ENCODE measurements at places on chromosomes 16 and 17.

GRCh38 chr17:53894591-53894990 is 71.9 kb downstream of the KIF2B start:
- DNase-seq, result no peak

GRCh38 chr16:81997738-81998137 is 13.5 kb downstream of the SDR42E1 start:
- DNase-seq, result no peak

- no peak for DNase-seq
These were observed 14.7 kb downstream of the BCO1 start for GRCh38 chr16:81253141-81253540.

- DNase-seq, result no peak
These were observed 32.6 kb downstream of the ZNF469 start for GRCh38 chr16:88415381-88415705.

DNA sequence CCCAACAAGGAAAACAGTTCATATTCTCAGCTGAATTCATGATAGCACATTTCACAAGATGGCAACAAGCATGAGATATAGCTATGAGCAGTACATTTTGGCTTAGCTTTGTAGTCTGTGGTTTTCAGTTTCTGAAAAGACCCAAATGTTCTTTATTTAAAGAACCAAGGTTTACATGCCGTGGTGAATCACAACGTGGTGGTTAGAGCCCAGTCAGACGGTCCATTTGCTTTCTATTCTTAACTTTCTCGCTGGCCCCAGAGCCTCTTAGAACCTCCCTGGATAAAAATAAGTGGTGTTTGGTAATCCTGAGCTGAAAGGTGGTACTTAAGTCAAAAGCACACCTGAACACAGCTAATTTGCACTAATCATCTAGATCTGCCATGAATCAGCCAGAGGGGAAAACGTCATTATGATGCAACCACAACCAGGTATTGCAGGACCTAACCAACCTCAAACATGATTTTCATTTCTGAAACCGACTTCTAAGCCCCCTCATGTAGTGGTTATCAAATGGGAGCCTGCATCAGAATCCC is 18.6 kb upstream of the HAPSTR1 start:
- no peak for DNase-seq

DNA sequence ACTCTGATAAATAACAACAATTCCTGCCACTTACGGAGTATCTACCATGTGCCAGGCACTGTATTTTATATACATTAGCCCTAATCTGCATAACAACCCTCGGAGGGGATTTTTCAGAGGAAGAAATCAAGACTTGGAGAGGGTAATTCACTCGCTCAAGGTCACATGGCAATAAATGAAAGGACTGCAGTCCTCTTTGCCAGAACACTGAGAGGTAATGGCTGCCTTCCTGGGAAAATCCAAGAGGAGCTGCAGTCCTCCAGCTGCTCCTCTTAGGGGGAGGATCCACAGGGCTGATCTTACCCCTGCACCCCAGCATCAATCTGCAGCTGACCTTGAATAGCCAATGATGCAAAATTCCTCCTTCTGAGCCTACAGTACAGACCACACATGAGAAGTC is 114.1 kb upstream of the RPL38 start:
- DNase-seq, result no peak

DNA sequence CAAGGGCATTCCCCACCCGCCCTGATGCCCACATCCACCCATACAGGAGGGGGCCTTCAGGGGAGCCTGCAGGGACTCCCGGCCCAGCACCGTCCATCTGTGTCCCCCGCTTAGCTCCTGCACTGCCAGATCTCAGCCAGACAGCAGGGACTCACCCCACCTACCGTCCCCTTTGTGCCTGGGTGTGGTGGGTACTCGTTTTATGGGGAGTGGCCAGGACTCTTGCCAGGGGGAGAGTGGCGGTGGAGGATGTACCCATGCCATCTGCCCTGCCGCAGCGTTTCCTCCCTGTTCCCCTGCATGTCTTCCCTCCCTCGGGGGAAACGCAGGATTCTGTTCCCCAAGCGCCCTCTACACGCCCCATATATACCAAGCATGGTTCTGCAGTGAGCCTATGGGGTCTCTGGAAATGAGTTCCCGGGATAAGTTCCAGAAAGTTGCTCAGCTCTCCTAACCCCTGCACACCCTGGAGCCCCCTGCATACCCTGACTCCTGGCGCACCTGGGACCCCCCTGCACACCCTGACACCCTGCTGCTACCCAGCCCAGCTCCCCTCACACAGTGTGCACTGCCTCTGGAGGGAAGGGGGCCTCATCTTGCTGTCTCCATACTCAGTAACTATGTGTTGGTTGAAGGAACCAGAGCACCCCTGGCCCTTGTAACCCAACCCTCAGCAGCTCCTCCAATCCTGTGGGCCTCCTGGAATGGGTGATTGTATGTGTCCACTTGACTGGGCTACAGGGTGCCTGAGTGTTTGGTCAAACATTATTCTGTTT is 4.2 kb upstream of the MAFG start:
- DNase-seq, result no peak

DNA sequence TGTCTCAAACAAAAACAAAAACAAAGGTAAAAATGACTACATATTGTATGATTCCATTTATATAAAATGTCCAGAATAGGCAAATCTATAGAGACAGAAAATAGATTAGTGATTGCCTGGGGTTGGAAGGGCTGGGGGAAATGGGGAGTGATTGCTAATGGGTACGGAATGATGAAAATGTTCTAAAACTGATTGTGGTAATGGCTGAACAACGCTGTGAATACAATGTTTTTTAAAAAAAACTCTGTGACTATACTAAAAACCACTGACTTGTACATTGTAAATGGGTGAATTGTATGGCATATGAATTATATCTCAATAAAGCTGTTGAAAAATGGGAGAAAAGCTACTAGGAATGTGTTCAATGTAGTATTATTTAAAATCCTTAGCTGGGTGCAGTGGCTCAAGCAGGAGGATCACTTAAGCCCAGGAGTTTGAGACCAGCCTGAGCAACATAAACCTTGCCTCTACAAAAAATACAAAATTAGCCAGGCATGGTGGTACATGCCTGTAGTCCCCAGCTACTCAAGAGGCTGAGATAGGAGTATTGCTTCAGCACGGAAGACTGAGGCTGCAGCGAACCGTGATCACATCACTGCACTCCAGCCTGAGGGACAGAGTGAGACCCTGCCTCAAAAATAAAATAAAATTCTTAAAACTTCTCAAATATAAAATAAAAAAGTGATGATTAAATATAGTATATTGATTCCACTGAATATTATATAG is 47.9 kb downstream of the TOM1L2 start:
- no peak for DNase-seq

GRCh38 chr16:63312346-63312745 is 1276.1 kb upstream of the CDH8 start:
- no peak for DNase-seq

GRCh38 chr17:34533806-34534527 is 45.4 kb upstream of the TMEM132E start:
- DNase-seq, result no peak

DNA sequence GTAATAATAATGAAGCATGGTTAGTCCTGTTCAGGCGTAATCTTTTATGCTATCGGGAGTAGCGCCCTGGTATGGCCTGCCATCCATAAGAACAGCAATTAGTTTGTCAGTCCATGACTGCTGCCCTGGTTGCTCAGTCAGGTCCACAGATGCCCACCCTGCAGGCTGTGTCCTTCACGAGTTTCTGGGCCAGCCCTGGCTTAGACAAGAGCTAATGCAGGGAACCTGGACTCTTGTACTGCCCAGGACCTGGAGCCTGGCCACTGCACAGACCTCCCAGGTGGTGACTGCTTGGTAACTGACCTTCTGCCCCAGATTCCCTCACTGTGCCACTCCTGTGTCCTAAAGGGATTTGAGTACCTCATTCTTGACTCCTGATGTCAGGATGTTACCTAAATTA is 161.1 kb upstream of the NOG start:
- DNase-seq, result no peak

- DNase-seq, result no peak
These were observed 405.0 kb downstream of the WWOX start for GRCh38 chr16:78504401-78504851.

GRCh38 chr16:87784812-87785211 is 19.0 kb upstream of the KLHDC4 start:
- DNase-seq, result no peak

DNA sequence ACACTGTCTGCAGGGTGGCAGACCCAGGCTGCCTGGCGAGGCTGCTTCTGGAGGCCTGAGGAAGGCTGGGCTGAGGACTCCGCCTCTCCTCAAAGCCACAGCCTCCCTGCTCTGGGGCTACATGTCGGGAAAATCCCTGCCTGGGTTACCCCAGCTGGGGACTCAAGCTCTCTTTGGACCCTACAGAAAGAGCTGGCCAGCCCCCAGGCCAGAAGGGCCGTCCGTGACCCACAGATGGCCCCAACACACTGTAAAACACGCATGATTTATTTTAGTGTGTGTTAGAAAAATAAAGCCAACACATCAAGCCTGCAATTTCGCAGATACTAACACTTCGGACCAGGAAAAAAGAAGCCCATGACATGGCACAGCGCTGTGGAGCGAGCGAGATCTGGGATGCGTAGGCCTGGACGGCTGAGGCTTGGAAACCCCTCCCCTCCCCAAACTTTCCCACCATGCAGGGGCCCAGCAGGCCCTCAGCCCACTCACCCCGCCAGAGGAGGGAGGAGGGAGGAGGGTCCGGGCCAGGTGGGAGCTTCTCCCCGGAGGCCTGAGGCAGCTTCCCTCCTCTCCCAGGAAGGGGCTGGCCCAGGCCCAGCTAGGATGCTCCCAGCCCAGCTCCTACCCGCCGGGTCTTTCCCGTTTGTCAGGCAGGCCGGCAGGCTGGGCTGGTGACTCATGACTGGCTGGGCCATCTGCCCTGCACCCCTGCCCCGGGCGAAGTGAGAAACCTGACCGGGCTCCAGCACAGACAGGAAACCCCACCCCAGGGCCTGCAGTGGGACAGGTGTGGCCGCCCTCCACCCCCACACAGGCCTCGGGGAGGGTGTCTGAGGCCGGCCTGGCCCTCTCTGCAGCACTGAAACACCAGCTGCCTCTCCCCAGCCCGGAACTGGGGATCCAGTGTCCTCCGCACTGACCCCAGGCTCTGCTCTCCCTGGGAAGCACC is 34.1 kb upstream of the SLC38A10 start:
- DNase-seq, result no peak

- DNase-seq, result no peak
These were observed 18.4 kb upstream of the EXOC7 start for GRCh38 chr17:76121932-76122430.

DNA sequence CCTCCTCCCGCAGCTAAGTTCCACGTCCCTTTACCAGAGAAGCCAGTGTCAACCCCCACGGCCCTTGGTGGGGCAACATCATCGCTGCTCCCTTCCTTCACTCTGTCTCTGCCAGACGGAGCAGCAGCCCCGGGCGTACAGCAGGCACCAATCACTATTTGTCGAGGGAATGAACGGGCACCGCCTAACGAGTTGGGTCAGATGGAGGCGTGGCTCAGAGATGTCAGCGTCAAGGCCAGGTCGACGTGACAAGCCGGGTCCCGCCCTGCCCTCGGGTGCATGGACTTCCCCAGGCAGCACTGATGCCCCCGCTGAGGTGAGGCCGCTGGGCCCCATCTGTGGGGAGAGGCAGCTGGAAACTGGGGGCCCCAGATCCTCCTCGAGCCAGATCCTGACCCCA is 50.0 kb downstream of the CBFA2T3 start:
- DNase-seq, result no peak

GRCh38 chr16:65817799-65818198 is 548.7 kb upstream of the CDH5 start:
- no peak for DNase-seq

GRCh38 chr17:3723188-3723555 is 531 bp upstream of the HASPIN start:
- no peak for DNase-seq

DNA sequence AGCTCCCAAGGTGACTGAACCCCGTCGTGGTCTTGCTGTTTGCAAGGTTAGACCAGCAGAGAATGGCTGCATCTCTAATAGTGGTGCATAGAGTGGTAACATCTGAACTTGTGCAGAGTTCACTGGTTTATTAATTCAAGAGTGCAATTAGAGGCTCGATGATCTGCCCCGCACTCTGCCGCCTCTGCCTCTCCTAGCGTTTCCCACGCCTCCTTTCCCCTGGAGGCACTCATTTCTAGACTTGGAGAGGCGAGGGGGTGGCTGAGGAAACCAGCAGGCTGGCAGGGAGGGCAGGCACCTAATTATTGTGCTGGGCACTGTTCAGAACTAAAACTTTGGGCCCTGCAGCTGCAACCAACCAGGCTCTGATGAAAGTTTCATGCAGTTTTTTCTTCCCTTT is 363.5 kb upstream of the EEF2KMT start:
- DNase-seq, result no peak

GRCh38 chr16:53651357-53651756 is 52.3 kb downstream of the RPGRIP1L start:
- DNase-seq, result no peak

All from NCI-H187 treated with DMSO at 0.1 percent for 48 hours (cell line).